ENCODE measurements at places on chromosomes 6 and 20.

GRCh38 chr6:160349814-160350350 is 1.7 kb downstream of the SLC22A3 start:
- DNase-seq, result no peak

DNA sequence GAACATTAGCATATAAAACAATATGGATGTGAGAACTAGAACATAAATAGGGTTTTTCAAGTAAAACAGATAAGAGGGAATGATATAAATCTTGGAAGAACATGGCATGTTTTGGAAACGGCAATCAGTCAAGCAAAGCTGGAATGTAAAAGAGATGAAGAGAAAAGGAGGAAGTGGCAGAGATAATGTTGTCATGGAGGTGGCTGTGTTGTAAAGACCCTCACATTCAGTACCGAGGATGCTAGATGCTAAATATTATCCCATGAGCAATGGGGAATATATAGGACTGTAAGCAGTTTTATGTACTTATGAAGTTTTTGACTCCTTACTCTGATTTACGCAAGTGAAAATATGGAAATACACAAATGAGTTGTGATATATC is 702 bp upstream of the RHAG start:
- no peak for DNase-seq

GRCh38 chr6:149897015-149897697 is 757 bp downstream of the RAET1E start:
- DNase-seq, result peak; percentile 68

DNA sequence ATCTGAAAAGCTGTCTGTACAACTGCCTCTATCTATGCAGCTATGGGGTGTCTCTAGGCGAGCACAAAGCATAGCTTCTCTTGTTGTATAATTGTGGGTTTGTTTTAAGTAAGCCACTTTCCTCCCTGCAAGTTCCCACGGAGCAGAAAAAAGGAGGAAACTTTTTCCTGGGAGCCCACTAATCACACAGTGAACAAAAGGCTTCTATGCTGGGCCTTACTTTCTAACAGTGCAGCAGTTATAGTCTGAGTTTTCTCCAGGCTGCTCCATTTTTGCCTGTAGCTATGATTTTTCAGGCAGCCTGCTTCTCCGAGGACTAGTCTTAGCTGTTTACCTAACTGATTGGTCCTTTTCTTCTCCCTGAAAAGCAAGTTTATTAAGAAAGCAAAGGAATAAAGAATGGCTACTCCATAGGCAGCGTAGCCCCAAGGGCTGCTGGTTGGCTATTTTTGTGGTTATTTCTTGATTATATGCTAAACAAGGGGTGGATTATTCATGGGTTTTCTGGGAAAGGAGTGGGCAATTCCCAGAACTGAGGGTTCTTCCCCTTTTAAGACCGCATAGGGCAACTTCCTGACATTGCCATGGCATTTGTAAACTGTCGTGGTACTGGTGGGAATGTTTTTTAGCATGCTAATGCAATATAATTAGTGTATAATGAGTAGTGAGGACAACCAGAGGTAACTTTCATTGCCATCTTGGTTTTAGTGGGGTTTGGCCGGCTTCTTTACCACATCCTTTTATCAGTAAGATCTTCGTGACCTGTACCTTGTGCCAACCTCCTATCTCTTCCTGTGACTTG is 84.3 kb downstream of the OPRM1 start:
- no peak for DNase-seq

- DNase-seq, result no peak
Measured at GRCh38 chr6:2232445-2232844, 13.0 kb downstream of the GMDS start.

GRCh38 chr20:49456646-49457045 is 25.8 kb downstream of the KCNB1 start:
- DNase-seq, result no peak

GRCh38 chr6:4740032-4740431 is 36.2 kb upstream of the CDYL start:
- DNase-seq, result no peak

DNA sequence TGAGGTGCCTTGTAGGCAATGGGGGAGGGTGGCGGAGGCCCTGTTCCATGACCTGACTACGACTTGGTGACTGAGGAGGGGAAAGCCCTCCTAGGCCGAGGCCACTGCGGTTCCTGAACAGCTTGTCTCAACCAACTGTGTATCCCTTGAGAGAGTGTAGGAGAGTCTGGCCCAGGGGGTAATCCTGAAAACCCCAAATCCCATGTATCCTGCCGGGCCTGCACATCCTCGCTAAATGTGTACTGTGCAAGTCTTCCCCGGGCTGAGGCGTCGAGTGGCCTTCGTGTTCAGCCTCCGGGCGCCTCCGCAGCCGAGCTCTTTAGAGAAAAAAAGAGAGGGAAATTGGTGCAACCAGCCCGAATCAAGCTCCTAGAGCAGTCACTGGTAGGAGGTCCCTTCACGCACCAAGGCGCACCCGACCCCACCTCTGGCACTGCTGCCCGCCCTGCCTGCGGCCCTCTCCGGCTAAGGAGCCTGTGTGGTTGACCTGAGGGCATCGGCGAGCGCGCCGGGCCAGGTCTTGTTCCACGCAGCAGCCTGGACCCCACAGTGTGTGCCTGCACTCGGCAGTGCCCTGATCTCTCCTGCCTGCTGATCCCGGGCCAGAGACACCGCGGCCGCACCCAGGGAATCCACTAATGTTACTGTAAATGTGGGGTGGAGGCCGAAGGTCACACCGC is 7.3 kb downstream of the SIM1 start:
- DNase-seq, result no peak

DNA sequence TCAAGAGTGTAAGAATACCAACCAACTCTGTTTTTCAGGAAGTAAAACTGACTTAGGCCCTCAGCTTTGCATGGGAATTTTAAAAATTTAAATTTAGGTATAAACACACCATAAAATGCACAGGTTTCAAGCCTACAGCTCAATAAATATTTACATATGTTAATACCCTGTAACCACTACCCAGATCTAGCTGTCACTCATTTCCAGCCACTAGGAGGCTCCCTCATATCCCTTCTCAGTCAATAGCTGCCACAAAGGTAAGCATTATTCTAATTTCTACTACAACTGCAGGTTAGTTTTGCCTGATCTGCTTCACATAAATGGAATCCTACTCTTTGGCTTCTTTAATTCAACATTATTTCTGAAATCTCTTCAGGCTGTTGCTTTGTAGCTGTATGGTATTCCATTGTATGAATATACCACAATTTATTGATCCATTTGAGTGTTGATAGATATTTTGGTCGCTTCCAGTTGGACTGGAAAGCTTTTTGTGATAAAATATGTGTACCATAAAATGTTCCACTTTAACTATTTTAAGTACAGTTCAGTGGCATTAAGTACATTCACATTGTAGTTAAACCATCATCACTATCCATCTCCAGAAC is 32.5 kb upstream of the MEI4 start:
- no peak for DNase-seq

- no peak for DNase-seq
Measured at GRCh38 chr6:122052346-122052900, 347.0 kb upstream of the HSF2 start.

DNA sequence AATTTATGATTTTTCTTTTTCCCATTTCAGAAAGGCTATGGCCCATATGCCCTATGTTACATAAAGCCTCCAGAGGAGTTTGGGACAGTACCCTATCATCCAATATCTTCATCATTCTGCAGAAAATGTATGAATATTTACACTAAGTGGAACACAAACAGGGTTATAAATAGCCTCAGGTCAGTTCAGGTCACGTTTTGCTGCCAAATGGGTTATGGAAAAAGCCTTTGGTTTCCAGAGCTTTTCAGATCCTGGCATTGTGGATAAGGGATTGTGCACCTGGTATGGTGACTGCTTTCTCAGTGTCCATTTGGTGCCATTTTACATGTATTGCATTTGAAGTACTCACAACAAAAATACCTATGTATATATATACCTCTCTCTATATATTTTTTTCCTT is 29.4 kb downstream of the UTRN start:
- no peak for DNase-seq

DNA sequence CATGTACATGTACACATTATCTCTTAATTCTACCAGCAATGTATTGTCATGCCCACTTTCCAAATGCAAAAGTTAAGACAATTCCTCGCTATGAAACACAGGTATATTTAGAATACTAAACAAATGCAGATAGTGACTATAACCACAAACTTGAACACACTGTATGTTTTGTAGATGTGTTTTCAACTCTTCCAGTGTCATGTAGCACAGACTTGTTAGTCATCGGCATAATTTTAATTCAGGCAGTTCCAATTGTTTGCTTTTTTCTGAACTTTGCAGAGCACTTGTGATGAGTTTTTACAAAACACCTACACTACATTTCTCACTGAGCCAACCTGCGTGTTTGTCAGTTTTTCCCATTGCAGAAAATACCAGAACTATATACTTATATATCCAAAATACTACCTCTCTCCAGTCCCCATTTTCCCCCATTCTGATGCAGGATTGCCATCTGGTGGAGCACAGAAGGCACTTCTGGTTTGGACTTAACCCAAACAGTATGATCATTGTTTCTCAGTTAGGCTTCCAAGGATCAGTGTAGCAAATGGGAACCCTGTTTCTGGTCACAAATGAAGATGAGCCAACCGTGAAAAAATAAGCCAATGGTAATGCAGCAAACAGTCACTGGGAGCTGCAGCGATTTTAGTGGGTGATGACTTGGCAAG is 143.4 kb downstream of the ADGRB3 start:
- DNase-seq, result peak; percentile 74

DNA sequence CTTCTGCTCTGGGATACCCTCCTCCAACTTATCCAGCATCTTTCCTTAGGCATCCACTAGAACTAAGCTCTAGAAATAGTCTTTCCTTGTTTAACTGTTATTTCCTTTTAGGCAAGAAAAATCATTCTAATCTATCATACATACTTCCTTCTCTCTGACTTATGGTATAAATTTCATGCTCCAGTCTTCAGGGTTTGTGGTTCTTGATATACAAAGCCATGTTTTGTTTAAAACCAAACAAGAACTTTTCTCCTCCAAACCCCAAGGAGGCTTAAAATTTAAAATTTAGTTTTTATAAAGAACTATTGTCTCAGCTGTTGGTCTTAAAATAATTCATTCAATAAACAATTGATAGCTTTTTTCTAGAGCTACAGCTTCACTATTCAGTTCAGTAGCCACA is 77.2 kb downstream of the CD164 start:
- no peak for DNase-seq

DNA sequence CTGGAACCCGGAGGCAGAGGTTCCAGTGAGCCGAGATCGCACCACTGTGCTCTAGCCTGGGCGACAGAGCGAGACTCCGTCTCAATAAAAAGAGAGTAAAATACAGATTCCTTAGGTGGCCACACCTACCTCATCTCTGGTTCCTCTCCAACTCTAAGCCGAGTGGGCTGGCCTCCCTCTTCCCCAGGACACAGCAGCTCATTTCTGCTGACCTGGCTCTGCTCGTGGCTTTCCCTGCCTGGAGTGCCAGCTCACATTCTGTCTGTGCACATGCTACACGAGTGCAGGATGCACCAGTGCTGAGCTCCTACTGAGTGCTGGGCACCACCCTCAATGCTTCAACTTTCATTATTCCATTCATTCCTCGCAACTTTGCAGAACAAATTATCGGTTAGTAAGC is 28.8 kb downstream of the EFCAB8 start:
- no peak for DNase-seq

DNA sequence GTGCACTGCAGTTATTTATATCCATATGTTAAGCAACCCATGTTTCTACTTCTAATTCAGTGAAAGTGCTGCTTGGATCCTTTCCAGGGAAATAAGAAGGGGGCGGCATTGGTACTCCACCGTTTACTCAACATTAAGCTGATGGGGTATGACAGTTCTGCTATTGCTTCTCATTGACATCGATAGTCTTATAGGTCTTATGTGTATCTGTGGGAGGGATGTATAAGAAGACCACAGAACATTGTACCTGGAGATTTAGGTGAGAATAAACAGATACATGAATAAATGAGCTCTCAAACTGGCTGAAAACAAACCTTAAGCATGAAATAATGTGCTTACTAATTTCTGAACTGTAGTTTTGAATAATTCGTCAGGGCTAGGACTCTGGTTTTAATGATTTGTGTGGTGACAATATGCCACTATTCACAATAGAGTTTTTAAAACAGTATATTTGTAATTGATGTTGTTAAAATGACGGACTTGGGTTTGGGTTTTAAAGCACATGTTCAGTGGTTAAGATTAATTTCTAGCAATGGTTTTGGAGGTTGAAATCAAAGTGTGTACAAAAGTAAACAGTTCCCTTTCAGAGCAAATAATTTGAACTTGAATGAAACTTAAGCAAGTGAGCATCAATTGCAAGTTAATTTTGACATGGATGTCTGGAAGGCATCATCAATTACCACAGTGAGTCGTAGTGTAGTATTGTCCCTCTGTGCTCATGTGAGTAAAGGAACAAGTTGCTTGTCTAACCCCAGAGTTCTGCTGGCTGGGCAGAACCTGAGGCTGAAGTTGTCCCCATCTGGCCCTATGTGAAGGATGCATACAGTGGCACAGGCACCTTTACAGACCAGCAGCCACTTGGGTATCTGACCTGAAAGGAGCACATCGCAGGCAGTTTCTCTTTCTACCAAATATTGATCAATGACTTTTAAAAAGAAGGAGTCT is 84.7 kb upstream of the SUPT3H start:
- DNase-seq, result no peak

- no peak for DNase-seq
Measured at GRCh38 chr6:79167931-79168694, 66.4 kb downstream of the HMGN3 start.

GRCh38 chr20:24665741-24666191 is 196.3 kb downstream of the SYNDIG1 start:
- no peak for DNase-seq

DNA sequence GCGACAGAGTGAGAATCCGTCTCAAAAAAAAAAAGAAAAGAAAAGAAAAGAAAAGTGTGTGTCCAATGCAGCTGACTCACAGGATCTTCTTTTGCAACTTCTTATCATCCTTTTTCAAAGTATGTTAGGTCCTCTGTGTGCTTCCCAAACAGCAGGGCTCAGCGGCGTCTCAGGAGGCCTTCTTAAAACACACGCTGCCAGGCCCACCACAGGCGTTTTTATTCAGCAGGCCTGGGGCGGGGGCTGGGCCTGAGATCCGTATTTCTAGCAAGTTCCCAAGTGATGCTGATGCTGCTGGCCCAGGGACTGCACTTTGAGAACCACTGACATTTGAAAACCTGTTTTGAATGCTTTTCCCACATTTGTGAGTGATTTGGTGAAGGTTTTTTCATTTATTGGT is 57.1 kb downstream of the PSMG4 start:
- DNase-seq, result no peak

DNA sequence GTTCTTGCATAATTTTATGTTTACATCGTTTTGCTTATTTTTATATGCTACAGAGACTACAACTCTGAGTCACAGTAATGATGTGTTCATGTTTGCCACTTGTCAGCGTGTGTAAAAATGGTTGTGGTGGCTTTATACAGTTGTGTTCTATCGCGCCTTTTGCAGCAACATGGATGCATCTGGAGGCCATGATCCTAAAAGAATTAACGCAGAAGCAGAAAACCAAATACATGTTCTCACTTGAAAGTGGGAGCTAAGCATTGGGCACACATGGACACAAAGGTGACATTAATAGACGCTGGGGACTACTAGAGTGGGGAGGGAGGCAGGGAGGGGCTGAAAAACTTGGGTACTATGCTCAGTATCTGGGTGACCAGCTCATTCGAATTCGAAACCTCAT is 996 bp upstream of the SEC23B start:
- DNase-seq, result no peak

- no peak for DNase-seq
Measured at GRCh38 chr6:100134297-100134696, 140.3 kb upstream of the MCHR2 start.

- DNase-seq, result no peak
Measured at GRCh38 chr20:46014517-46015396, 6.0 kb downstream of the MMP9 start.

- DNase-seq, result no peak
Measured at GRCh38 chr6:44849806-44850205, 462.3 kb downstream of the CDC5L start.

- DNase-seq, result no peak
Measured at GRCh38 chr6:139425780-139426179, 51.3 kb upstream of the CITED2 start.

Data from H4 (cell line).